ENCODE measurements at places on chromosomes 16 and 17. TPM values are rescaled to one million over a fixed set of nuclear protein-coding genes. Genes with fewer than 3 reads are reported as not detected.

Gene PITPNM3
- not detected for polyA plus RNA-seq

Gene MEAK7
- 8.2 TPM for polyA plus RNA-seq

Gene MYL4
- polyA plus RNA-seq = not detected

Gene EFNB3
- polyA plus RNA-seq = not detected

Gene HS3ST3A1
- polyA plus RNA-seq = 0.44 TPM

Gene PYDC1
- polyA plus RNA-seq = not detected

Gene EARS2
- 14.4 TPM for polyA plus RNA-seq

Gene CENPX
- 47.7 TPM for polyA plus RNA-seq

Gene KRTAP4-1
- not detected for polyA plus RNA-seq

Gene TLCD3B
- not detected for polyA plus RNA-seq

Gene KCNJ18
- not detected for polyA plus RNA-seq

Gene GPRC5B
- polyA plus RNA-seq = not detected

Gene SPNS3
- polyA plus RNA-seq = 0.94 TPM

Gene TBC1D3G
- polyA plus RNA-seq = not detected

Gene PRMT7
- 22.8 TPM for polyA plus RNA-seq

Gene RAB37
- polyA plus RNA-seq = 76.5 TPM

Gene COTL1
- polyA plus RNA-seq = 725 TPM

Gene ASPHD1
- not detected for polyA plus RNA-seq

Gene NPTX1
- polyA plus RNA-seq = not detected

Gene ARHGDIG
- not detected for polyA plus RNA-seq

Gene GNG13
- polyA plus RNA-seq = not detected

Gene ACSM5
- not detected for polyA plus RNA-seq

Gene EPX
- not detected for polyA plus RNA-seq

Gene CNTNAP1
- 1.1 TPM for polyA plus RNA-seq

Gene KRT36
- polyA plus RNA-seq = not detected

Gene MGAT5B
- not detected for polyA plus RNA-seq

Gene TNFRSF17
- 83.0 TPM for polyA plus RNA-seq

Gene KLHL10
- polyA plus RNA-seq = 0.16 TPM

Gene ALDH3A1
- polyA plus RNA-seq = not detected

Gene MEOX1
- not detected for polyA plus RNA-seq

All from IgD-negative memory B cell (primary cell).